ENCODE measurements at places on chromosomes 7 and 10. TPM values are rescaled to one million over a fixed set of nuclear protein-coding genes. Genes with fewer than 3 reads are reported as not detected.

The MOSPD3 gene
- polyA plus RNA-seq = 26.9 TPM

The PHYHIPL gene
- 16.2 TPM for polyA plus RNA-seq

The GOLGA7B gene
- polyA plus RNA-seq = 0.63 TPM

The OR2A1 gene
- polyA plus RNA-seq = not detected

The PCLO gene
- 7.6 TPM for polyA plus RNA-seq

The TRIM74 gene
- polyA plus RNA-seq = 0.62 TPM

The ITPRID1 gene
- not detected for polyA plus RNA-seq

DNA sequence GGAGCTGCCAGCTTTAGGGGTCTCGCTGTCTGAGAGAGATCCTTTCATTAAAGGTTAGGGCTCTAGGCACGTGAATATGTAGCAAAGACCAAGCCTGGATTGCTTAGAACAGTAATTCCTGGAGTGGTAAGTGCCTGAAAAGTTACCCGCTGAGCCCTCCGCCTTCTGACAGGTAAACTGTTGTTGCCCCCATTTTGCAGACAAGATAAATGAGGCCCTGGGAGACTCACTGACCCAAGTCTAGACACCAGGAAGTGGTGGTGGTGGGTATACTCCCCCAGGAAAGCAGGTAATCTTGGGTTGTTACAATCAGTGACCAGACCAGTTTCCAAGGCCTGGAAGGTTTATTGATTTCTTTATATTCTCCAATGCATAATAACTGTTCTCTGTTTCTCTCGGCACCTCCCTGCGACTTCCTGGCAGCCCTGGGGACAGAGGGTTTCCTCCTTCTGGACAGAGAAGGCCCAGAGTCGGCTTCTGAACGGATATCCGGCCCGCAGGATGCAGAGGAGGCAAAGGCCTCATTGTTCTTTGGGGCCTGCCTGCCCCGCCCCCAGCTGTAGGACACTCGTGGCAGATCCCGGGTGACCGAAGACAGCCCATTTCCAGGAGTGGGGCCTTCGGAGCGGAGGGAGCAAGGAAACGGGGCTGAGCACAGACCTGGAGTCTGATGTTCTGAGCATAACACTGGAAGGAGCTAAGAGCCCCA, 1.3 kb upstream of the GRK5 start:
- DNase-seq = no peak

- no peak for DNase-seq
Observed at GRCh38 chr10:79379512-79380124, 32.3 kb downstream of the PPIF start.

- no peak for DNase-seq
Observed at GRCh38 chr7:158479021-158479663, 108.5 kb downstream of the PTPRN2 start.

DNA sequence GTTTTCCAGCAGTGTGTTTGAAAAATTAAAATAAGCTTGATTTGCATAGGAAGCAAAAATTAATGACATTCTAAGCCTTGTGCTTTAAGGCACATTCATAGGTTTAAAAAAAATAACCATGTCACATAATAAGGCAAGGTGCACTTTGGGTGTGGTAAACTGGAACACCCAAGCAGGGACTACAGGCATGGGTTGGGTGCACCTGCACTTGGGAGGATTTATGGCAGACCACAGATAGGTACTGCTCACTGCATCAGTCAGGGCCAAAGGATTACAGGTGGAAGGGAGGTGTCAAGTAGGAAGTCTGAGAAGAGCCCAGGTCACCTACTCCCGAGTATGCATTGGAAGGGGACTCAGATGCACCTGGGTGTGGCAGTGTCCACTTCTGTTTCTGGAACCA, 753.7 kb downstream of the SUGCT start:
- DNase-seq = no peak

- no peak for DNase-seq
Observed at GRCh38 chr10:23111517-23112286, 16.3 kb downstream of the MSRB2 start.

- DNase-seq = no peak
Observed at GRCh38 chr7:27213433-27214238, 13.7 kb upstream of the HOXA13 start.

DNA sequence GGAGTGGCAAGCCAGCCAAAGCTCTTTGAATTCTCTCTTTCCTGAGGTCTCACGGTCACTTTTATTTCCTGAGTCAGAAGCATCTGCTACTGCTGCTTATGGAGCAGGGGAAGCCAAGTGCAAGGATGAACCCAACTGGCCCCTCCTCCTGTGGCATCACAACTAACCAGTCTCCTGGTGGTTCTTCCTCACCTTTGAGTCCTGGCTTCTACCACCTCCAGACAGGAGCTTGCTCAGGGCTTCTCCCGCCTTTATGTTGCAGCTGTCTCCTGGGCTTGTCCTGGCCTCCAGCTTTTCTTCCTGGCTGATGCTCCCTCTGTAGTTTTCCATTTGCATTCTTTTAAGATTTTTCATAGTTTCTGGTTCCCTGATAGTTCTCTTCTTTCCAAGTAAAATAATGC, 349.7 kb upstream of the NRP1 start:
- DNase-seq = no peak

DNA sequence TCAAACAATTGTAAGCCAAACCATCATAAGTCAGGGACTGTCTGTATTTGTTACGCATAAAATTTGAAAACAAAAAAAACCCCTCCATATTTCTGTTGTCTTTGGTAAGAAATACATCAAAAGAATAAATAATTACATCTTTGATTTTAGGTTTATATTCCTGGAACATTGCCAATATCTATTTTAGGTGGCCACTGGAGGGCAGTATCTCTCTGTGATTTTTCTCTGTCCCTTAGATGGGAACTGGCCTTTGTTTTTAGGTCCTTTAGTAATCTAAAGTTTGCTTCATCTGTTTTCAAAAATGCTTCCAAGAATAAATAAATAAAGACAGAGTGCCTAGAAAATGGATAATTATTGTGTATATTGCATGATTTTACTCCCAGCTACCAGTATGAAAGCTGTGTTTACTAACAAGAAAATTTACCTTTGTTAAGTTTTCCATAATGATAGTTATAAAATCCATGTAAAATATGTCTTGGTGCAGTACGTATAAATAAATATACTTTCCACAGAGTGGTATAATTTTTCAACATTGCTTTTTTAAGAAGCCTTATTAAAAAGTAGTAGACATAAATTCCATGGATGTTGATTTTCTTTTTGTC, 64.2 kb downstream of the PHYHIPL start:
- DNase-seq = no peak

- DNase-seq = no peak
Observed at GRCh38 chr7:47568547-47568946, 13.4 kb downstream of the TNS3 start.

- DNase-seq = no peak
Observed at GRCh38 chr10:125606414-125607010, 76.5 kb downstream of the TEX36 start.

DNA sequence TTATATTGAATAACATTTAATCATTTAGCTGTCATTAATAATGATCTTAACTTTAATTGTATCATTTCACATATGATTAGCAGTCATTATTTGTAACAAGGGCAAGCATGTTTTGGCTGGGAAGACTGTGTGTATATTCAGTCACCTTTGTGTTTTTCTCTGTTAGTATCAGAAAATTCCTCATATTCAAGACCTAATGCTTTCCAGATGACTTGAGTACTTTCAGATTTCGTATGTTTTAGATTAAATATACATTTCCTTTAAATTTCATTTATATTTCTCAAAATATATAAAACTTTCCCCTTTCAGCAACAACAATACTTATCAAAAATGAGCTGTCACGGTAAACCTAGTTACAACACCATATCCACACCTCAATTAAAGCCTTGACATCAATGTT, 6.3 kb upstream of the CACNA2D1 start:
- DNase-seq = no peak

GRCh38 chr10:112849546-112849945, 100.5 kb upstream of the TCF7L2 start:
- no peak for DNase-seq

DNA sequence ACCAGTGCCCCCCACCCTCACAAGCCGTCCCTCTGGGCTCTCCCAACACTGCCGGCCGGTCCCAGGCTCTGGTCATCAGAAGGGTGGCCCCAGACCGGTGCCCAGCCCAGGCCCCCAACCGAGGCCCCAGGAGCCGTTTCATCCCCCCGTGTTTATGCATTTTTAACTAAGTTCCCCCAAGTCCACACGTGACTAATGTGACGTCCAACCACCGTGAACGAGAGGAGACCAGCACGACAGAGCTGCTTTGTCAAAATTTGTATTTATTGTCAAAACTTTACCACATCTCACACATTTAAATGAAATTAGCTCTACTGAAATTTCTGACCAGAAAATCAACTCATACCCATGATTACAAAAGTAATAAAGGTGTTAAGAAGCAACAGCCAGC, 8.6 kb downstream of the VENTX start:
- DNase-seq = no peak

- no peak for DNase-seq
Observed at GRCh38 chr7:135197343-135197742, 14.0 kb downstream of the WDR91 start.

DNA sequence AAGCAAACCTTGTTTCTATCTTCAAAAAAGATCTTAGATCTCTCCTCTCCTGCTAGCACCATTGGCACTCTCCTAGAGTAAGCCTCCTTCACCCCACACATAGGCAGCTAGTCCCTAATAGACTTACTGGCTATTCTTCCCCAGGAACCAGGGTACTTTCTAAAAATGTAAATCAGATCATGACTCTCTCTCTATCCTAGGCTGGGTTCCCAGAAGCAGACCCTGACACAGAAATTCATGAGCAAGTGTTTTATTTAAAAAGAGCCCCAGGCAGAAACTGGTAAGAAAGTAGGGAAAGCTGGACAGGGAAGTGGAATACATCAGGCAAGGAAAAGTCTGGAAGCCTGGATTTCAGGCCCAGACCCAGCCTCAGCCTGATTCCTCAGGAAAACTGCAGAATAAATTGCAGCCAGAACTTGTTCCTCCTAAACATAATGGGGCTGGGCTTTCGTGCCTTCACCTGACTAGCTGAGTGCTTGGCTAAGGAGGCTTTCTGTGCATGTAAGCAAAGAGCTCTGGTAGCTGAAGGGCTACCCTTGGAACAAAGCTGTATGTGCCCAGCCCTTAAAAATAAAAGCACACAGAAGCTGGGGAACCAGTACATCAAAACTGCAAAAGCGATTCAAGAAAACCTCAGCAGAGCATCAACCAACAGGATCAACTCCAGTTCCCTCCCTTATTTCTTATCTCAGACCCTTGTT, 18.8 kb upstream of the SORBS1 start:
- no peak for DNase-seq

- no peak for DNase-seq
Observed at GRCh38 chr7:133827707-133828623, 299.2 kb upstream of the LRGUK start.

- no peak for DNase-seq
Observed at GRCh38 chr7:29248713-29249382, 54.3 kb downstream of the CHN2 start.

- no peak for DNase-seq
Observed at GRCh38 chr7:50507898-50508470, 57.2 kb downstream of the DDC start.

DNA sequence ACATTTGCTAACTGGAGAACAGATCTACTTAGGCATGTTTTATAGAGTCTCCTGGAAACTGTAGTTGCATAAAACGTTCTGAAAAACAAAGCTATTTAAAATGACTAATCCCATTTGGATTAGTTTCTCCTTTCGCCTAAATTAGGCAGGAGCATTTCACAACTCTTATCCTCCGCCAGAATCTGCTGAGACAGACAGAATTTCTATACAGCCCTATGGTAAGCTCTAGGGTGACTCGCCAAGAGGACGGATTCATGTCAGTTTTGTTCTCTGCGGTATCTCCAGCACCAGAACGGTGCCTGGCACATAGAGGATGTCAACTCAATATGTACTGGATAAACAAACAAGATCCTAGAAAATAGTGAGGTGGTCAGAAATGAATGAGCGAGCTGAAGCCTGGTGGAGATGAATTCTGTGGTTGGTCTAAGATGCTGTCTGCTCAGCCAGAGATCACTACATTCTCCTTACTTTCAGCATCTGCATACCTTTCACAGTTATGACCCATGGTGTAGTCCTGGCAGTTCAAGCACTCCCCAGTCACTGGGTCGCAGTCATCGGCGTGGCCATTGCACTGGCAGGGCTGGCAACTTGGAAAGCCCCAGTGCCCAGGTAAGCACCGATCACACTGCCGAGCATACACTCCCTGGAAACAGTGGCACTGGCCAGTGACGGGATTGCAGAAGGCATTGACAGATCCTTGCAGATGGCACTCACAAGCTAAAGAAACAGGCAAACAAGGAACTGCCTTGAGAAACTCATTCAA, 44.0 kb downstream of the LAMB1 start:
- no peak for DNase-seq

DNA sequence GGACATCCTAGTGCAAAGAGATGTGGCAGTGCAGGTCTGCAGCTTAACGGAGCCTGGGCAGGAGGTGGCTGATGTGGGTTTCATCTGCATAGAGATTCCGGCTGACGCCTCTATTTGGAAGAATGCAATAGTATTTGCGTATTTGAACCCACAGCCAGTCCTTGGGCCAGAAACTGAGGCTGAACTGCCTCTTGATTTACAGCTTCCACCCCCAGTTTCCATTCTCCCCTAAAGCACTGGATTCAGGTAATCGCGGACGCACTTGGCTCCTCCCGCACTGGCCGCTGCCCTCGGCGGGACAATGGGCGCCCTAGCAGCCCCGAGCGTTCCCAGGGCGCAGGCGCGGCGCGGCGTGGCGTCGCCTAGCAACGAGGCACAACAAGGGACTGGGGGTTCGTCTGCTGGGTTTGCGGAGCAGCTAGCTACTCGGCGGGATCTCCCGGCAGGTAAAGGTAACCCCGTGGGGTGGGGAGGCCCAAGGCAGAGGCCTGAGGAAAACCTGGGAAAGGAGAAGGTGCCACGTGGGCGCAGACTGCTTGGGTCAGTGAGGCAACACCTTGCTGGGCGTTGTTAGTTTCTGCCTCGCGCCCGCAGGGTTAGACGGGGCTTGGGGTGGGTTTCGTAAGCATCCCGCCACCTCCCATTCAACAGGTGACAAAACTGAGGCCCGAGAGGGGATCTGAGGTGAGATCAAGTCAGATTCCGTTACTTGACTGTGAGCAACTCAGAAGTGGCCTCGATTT, at the start of gene ARMC3:
Gene ARMC3 (plus strand): TSS at position 393 of the 743 bp plus-strand sequence. CDS start 3,944 bp downstream, outside the sequence.
- peak; percentile 69 for DNase-seq

DNA sequence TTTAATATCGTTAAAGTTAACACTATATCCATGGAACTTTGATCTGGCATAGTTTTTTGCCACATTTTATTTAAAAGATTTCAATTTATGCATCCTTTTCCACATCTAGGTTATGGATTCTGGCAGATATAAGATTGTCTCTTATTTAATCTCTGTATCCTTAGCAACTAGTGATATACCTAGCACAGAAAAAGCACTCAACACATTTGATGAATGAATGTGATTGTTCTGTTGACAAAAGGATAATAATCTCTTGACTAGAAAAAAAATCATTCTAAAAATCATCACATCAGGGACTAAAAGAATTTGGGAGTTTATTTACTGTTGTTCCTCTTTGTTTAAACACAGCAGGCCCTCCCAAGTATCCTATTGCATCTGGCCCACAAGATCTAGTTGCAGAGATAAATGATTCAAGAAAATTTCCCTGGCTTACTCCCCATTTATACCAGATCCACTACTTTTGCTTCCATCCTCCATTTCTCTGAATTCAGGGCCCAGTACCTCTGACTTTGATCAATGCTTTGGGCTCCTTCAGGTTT, 84.0 kb upstream of the C1GALT1 start:
- DNase-seq = no peak

Measured in right renal pelvis (tissue), 4 donors.